Lower leg skin (tissue), 4 donors: ENCODE measurements at places on chromosomes 7 and 10.

DNA sequence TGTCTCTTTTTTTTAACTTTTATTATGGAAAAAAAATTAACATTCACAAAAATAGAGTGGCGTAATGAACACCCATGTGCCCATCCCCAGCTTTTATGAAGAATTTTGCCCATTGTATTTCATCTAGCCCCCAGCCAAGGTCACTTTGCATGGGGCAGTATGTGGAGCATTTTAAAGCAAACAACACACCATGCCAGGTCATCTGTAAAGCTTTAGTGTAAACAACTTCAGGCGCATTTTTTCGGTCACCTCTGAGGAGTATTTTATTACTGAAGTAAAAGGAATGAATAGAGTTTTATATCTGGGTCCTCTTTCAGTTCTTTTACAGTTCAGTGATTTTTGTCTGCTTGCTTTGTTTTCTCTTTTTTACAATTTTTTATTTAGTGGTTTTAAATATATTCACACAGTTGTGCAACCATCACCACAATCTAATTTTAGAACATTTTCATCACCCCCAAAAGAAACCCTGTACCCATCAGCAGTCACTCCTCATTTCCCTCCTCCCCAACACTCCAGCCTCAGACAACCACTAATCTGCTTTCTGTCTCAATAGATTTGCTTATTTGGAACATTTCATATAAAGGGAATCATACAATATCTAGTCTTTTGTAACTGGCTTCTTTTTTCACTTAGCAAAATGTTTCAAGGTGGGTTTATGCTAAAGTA is 87.9 kb downstream of the SLC37A3 start:
- DNase-seq, result no peak

DNA sequence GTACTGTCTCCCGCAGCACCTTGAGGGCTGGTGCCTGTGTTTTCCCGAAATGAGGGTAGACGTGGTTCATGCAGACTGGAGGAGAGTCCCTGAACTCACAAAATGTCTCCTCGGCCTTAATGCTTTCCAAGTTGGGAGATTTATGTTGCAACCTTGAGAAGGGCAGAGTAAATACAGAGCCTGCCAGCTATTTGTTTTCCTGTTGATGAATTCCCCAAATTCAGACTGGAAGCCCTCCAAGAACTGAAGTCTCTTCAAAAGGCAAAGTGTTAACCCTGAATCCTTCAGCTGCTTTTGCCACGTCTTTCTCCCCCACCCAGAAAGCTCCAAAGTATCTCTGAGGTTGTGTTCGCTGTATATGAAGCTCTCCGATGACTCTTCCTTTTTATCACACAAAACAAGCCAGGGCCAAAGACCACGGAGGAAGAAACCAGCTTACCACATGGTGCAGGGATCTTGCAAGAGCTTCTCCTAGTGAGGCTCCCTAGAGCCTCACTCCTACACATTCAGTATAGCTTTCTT is 254.7 kb upstream of the NFE2L3 start:
- no peak for DNase-seq

DNA sequence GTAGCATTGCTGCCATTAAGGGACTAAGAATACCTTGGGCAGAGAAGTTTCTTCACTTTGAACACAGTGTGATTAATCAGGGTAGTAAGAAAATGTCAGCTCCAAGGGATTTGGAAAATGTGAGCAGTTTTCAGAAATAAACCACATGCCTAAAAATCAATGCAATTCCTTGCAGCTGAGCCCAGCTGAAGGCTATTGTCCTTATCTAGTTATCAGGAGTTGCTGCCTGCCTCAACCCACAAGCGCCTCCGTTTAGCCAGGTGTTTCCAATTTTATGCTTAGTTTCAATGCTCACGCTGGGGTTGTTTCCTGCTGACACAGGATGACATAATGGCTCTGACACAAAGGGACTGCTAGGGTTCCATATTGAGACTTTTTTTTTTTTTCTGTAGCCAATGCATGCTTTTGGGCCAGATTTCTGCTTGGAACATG is 132.3 kb upstream of the ANK3 start:
- no peak for DNase-seq

- no peak for DNase-seq
These were observed 665.4 kb downstream of the AUTS2 start for GRCh38 chr7:70263471-70264255.

- peak; percentile 81 for DNase-seq
These were observed 19.8 kb downstream of the DNAJB12 start for GRCh38 chr10:72334825-72335393.

GRCh38 chr7:27965650-27966049 is 214.9 kb downstream of the JAZF1 start:
- DNase-seq, result no peak

- no peak for DNase-seq
These were observed 3.8 kb downstream of the PTER start for GRCh38 chr10:16440396-16441133.

- DNase-seq, result no peak
These were observed 992 bp upstream of the MGMT start for GRCh38 chr10:129465796-129466702.

DNA sequence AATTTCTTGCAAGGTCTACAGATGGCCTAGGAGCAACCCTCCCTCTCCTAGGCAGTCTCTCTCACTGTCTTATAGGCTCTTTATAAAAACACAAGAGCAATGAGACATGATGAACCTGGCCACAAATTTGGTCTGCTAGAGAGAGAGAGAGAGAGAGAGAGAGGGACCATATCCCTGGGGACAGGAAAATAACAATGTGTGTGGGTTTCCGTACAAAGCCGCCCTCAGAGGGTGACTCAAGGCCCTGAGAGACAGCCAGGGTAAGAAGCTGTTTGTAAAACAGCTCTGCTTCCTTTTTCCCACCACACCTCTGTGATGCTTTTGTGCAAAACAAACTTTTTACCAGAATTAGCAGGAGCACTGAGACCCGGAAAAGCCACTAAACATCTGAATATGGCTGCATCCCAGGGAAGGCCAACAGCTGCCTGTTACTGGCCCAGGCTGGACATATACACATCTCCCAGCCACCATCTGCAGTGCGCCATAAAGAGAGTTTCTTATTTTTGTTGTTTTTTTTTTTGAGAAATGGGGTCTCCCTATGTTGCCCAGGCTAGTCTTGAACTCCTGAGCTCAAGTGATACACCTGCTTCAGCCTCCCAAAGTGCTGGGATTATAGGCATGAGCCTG is 18.4 kb downstream of the GIMAP5 start:
- no peak for DNase-seq

- no peak for DNase-seq
These were observed 3.1 kb downstream of the STX1A start for GRCh38 chr7:73716318-73716890.

GRCh38 chr7:43729214-43729923 is at the start of gene COA1:
Gene COA1, minus strand, starts transcription at chr7:43729523. Its CDS starts 80,909 bp downstream, at chr7:43648614.
- peak; percentile 96 for DNase-seq

DNA sequence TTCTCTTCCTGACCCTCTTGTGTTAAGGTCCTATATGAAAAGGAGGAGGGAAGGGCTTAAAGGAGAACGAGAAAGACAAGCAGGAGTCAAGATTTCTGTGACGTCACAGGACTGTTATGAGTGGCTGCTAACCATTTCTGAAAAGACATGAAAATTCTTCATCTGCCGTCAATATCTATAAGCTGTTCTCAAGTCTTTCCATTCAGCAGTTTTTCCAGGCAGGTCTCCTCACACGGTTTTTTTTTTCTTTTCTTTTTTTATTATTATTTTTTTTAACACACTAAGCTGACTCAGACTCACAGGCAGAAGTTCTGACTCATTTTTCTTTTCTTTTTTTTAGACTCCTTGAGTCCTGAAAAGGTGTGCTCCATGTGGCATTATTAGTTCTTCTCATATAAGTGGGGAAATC is 72.0 kb downstream of the DGKI start:
- DNase-seq, result no peak

- DNase-seq, result no peak
These were observed 164.0 kb upstream of the LYZL1 start for GRCh38 chr10:29124864-29125263.

GRCh38 chr7:13551503-13551902 is 438.0 kb downstream of the ETV1 start:
- DNase-seq, result no peak

- no peak for DNase-seq
These were observed 188.0 kb downstream of the FRMD4A start for GRCh38 chr10:14142606-14143250.

GRCh38 chr7:96401200-96401599 is 79.3 kb upstream of the SLC25A13 start:
- no peak for DNase-seq

DNA sequence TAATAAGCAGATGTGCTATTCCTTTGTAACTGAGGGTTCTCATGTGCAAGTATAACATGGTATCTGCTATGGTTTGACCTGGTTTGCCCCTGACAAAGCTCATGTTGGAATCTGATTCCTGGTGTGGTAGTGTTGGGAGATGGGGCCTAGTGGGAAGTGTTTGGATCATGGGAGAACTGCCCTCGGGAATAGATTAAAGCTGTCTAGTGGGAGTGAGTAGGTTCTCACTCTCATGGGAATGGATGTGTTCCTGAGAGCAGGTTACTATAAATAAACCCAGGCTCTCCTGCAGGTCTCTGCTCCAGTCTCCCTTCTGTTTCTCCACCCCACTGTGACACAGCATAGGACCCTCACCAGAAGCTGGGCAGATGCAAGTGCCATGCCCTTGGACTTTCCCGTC is 97.7 kb downstream of the ATE1 start:
- DNase-seq, result no peak

GRCh38 chr7:155291729-155292128 is 5.9 kb upstream of the INSIG1 start:
- no peak for DNase-seq

- no peak for DNase-seq
These were observed 6.2 kb upstream of the ZAN start for GRCh38 chr7:100726996-100727761.

DNA sequence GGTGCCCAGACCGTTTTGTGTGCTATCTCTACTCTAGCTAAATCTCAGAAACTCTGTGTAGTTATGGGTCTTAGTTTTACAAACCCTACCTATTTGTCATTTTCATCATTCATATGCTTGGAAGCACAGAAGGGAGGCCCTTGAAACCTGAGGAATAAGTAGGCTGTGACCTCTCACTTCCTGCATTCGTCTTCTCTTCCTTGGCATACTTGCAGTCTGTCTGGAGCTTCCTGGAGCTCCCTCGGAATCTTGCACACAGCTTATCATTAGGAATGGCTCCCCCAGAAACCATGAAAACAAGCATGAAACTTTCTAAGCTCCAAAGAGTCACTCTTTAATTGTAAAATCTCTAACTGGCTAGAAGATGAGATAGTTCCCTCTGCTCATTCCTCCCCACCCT is 376.9 kb upstream of the MYO3A start:
- no peak for DNase-seq

DNA sequence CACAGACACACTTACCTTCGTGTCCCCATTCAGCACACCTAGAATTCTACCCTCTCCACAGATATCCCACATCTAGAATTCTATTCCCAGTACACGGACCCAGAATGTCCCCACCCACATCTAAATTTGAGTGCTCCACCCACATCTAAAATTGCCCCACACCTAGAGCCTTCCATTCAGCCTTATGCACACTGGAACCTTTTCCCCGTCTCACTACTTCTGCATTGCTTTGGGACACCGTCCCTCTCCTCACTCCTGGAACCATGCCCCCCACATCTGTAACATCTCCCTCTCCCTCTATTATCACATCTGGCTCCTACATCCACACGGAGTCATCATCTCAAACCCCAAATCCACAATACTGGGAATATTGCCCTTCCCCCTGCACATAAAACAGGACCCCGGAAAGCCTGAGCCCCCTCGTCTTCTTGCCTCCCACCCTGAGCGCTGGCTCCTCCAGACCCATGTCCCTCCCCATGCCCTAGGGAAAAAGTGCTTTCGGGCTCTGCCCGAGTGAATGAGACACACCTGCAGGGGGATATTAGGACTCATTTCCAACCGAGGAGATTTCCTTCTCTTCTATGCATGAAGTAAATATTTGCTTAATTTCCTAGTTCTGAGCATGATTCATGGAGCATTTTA is 125.8 kb upstream of the UNC5B start:
- peak; percentile 2 for DNase-seq

GRCh38 chr7:16609842-16610450 is 35.6 kb downstream of the ANKMY2 start:
- DNase-seq, result no peak

- DNase-seq, result peak; percentile 67
These were observed 74.6 kb downstream of the SH2D4B start for GRCh38 chr10:80612261-80612660.

- DNase-seq, result no peak
These were observed 732 bp upstream of the LRRC18 start for GRCh38 chr10:48940372-48940771.

DNA sequence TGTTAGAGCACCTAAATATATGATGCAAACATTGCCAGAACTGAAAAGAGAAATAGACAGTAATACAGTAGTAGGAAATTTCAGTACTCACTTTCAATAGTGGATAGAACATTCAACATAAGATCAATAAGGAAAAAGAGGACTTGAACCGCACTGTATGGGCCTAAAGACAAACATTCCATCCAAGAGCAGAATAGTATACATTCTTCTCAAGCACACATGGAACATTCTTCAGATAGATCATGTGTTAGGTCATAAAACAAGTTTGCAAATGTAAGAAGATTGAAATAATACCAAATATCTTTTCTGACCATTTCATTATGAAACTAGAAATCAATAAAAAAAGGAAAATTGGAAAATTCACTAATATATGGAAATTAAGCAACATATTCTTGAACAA is 185.4 kb upstream of the FOXP2 start:
- no peak for DNase-seq

DNA sequence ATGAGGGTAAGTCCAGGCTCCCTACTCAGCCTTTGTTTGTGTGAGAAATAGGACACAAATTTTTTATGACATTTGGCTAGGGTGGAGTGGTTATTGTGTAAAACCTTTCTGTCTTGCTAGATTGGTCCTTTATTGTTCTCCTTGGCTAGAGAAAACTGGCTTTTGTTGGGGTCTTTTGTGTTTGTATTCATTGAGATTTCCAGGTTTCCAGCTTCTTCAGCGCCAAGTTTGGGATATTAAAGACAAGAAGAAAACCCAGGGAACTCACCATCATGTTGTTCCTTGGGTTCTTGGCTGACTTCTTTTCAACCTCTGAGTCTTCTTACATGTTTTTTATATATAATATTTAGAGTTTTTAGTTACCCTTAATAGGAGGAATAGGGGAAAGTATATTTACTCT is 310.0 kb downstream of the HPSE2 start:
- DNase-seq, result no peak

DNA sequence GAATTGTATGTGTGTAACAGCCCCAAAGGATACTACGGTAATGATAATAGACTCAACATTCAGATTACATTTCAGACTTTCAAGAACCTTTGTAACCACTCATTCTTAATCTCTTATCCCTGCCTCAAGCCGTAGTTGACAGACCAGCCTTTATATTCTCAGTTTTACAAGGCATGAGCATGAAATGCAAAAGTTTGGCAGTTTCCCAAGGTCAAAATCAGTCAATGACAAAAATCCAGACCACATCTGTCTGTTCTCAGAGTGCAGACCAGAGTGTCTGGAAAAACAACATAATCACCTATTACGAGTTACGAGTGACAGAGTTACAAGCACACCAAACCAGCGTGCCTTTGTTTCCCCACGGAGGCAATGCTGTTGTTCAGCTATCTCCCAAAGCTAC is 178.6 kb upstream of the LRGUK start:
- no peak for DNase-seq
